ENCODE measurements at places on chromosomes 12 and 14.

- no peak for DNase-seq
These were observed 77.9 kb downstream of the TMEM30B start for GRCh38 chr14:61203081-61203753.

- DNase-seq = no peak
These were observed 272.2 kb upstream of the TMPO start for GRCh38 chr12:98243190-98243589.

GRCh38 chr14:92844204-92844603 is 50.1 kb downstream of the GOLGA5 start:
- DNase-seq = no peak

DNA sequence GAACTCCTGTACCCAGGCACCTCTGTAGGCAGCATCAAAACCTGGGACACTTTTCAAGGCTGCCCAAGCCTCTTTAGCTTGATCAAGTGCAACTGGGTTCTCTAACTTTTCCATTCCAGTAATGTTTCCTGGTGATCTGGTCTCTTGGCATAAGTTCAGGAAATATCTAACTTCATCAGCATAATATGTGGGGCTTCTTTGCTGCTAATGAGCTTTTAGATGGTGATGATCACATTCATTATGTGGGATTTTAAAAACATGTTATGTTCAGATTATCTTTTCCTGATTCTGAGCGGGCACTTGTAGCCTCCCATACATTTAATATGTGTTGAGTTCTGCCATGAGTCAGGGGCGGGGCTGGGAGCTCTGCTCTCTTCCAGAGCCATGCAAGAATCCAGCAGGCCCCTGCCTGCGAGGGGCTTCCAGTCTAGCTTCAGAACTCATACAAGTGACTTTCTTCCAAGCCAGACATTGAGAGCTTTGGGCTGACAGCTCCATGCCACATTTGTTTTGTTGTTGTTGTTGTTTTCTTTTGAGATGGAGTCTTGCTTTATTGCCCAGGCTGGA is 39.5 kb upstream of the RIN3 start:
- DNase-seq = no peak

- DNase-seq = no peak
These were observed 57.8 kb upstream of the BCL11B start for GRCh38 chr14:99329711-99330315.

- no peak for DNase-seq
These were observed 95.2 kb downstream of the CALM1 start for GRCh38 chr14:90491911-90492531.

DNA sequence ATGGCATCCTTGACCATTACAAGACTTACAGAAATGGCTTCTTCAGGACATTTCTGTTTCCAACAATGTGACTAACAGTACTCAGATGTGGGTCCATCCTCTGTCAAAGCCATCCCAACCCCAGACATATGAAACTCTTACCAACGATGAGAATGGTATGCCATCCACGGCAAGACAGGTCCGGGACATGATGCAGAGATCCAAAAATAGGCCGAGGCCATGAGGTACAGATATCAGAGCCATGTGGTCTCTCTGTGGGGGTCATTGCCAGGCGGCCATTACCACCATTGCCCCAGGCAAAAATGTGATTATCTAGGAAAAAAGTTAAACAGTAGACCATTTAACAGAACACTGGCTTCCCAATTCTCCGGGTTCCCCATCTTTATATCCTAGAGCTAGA is 27.5 kb downstream of the ZC2HC1C start:
- DNase-seq = no peak

DNA sequence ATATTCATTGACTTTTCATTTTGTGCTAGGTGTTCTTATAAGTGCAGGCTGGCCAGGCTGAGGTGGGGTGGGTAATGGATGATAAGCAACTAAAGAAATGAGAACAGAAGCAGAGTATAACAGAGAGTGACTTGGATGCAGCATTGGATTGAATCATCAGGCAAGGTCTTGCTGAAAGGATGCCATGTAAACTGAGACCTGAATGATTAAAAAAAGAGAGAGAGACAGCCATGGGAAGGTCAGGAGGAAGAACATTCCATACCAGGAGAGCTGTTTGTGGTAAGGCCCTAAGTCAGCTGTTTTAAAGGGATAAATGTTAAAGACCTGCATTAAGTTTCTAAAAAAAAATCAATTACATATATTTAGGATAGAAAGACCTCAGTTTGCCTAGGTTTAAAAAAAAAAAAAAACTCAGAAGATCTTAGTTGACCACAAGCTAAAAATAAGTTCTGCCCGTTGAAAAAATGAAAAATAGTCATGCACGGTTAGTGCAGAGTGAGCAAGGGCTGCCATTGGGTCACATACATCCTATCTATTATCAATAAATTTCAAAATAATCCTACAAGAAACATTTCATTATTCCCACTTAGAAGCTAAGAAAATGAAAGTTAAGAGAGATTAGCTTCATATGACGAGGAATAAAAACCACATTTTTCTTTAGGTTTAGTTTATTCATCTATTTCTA is 37.2 kb downstream of the IFNG start:
- no peak for DNase-seq

Data from activated naive CD4-positive, alpha-beta T cell treated with anti-CD3 and anti-CD28 coated beads, Interleukin-2, amount 50 U/mL, for 72 hours (primary cell).